ENCODE measurements at places on chromosomes 3 and 15.

DNA sequence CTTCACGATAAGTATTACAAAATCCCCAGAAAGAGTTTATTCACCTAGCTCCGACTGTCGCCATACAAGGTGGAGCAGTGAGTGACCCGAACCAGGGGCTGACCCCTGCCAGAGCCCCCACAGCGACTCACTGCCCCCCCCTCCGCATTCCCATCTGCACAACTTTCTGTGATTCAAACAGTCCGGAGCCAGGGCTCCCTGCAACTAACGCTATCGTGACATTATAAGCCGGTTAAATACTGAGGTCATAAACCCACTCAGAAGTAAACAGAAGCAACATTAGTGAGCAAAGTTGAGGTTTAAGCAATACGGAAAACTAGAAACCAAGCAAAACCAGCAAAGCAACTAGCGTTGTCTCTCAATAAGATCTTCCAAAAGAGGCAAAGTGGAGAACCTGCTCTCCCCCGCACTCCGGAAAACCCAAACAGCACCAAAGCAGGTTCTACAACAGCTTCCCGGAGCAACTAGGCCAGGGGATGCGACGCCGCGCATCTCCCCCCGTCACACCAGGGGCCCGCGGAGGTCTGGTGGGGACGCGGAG lies 642 bp downstream of the SCAP start:
- DNase-seq, result no peak

DNA sequence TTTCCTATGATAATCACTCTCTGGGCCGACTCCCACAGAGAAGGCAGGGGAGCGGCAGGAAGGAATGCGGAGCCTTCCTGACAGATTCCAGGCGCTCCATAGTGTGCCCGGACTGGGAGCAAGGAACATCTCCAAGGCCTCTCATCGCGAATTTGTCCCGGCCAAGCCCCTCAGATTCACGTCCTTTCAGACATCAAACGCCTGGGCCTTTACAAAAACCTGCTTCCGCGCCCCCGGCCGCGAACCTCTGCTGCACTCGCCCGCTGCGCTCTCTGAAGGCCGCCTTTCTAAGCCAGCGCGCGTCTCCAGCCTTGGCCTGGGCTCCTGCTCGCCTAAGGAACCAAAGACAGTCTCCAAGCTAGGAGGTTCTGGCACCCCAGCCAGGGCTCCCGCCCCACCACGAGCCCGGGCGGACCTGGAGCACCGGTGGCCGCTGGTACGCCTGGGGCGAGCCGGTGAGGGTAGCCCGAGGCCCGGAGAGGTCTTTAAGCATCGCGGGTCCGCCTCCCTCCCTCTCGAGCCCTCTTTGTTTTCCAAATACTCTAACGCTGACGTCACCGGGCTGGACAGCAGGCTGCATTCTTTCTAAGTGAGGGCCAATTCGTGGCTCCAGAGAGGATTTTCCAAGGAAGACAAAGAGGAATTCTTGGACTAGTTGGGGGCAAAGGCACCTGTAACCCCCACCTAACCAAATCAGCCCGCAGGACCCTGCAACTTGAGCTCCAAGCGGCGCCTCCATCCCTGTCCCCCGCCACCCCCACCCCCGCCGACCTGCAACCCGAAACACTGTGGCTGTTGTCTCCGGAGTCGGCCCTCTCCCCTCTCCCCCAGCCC lies 759 bp downstream of the AMOTL2 start:
- no peak for DNase-seq

DNA sequence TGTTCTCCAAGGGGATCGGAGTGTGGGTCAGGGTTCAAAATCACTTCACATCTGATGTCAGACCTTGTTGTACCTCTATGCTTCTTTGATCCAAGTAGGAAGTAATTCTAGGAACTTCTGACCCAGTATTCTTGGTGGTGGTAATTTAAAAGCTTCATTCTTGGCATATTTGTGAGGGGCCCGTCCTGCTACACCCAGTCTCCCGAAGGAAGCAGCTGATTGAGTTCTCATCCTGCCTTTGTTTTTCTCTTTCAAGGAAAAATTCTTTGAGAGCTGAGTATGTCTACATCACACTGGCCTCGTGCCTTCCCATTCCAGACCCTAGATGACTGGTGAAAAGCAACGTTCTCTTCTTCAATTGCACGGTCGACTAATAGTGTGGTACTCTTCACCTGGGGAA lies 234.4 kb upstream of the TPRG1 start:
- no peak for DNase-seq

DNA sequence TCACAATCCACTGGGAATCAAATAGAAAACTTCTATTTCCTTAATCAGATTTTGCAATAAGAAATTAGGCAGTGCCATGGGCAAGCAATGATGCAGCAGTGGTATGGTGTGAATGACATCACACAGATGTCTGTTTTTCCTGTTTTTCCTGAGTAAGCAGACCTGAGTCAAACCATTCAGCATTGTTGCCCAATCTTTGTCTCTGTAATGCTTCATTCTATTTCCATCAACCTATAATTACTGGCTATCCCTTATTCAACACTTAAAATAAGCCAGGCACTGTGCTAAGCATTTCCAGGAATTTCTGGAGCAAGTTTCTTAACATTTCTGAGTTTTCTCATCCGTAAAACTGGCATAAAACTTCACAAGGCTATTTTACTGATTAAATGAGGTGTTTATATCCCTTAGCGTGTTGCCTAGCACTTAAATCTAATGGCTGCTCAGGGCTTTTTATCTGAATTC lies 11.3 kb upstream of the OXSR1 start:
- no peak for DNase-seq

GRCh38 chr15:32636410-32636809 lies 5.1 kb upstream of the SCG5 start:
- no peak for DNase-seq
